ENCODE measurements at places on chromosomes 7 and 10.

- no peak for ATAC-seq
Measured at GRCh38 chr7:47591655-47592572, 10.0 kb upstream of the TNS3 start.

- no peak for ATAC-seq
Measured at GRCh38 chr7:157129200-157129599, 9.5 kb upstream of the UBE3C start.

- ATAC-seq: no peak
Measured at GRCh38 chr7:135690566-135690965, 28.3 kb downstream of the STMP1 start.

DNA sequence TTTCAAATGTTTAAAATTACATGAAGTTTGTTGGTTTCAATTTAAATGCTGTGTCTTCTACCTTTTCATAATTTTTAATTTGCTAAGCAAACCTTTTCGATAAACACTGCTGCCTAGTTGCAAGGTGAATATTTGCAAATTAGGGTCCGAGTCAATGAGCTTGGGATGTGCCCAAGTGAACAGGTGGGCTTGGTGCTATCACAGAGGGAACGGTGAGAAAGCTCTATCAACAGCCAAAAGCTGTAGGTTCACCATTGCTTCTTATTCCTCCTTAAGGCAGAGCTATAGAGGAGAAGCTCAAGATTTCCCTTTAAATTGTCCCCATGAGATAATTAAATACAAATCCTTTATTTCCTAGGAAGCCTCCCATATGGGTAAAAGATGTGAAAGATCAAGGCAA is 245.3 kb upstream of the CELF2 start:
- no peak for ATAC-seq

DNA sequence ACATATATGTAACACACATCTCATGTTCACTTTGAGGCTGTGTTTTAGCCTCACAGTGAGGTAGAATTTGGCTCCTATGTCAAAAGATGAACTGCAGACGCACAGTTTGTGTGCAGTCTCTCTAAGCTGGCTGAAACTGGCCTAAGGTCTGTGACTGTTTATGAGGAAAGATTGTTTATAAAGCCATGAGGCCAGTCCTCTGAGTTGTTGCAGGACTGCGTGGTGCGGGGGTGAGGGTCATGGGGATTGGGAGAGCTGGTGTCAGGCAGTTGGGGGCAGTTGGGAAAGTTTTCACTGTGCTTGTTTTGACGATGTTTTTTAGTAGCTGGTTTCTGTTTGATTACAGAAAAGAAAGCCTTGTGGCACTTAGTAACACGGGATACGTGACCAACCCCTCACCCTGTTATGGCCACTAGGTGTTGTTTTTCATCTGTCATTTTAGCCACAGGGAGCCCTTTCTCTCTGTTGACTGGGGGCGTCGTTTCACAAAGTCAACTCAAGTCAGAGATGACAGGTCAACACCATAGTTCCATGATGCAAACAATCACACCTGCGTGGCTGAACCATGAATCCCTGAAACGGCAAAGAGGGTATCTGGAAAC is 310.9 kb downstream of the CCDC3 start:
- ATAC-seq: peak; percentile 90

DNA sequence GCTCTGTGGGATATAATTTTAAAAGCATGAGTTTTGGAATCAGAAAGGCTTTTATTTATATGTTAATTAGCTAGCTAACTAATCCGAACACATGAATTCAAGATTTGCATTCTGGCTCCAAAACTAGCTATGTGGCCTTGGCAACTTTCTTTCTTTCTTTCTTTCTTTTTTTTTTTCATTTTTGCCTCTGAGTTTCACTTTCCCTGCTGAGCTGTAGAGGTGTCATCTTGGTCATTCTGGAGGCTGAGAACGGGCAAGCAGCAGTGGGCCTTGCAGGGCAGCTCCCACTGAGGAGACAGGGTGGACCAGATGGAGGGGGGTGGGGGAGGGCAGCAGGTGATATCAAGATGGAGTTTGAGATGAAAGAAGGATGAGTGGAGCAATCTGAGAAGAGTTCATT is 24.8 kb upstream of the SFMBT2 start:
- no peak for ATAC-seq

DNA sequence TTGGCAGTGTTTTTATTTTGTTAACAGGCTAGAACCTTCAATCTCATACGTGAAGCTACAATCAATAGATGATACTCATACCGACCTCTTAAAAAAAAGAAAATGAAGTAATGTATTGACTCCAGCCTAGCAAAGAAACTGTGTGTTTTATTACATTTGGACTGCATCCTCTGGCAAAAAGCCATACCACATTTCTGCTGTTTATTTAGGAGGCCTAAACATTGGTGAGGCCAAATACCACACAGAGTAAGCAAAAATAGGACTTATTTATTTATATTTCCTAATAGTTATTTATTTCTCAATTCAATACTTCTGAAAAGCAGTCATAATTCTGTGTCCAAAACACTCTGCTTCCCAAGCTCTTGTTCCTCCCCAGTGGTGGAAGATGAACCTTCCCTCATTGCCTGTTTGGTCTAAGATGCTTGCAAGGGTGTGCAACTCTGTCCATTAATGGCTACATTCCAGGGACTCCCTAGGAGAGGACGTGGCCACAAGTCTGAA is 398.8 kb upstream of the KLF6 start:
- no peak for ATAC-seq

- peak; percentile 54 for ATAC-seq
Measured at GRCh38 chr7:111090846-111091245, at the start of gene LRRN3. LRRN3 (plus strand) TSS chr7:111091127; CDS start chr7:111122773, 31,646 bp downstream.

DNA sequence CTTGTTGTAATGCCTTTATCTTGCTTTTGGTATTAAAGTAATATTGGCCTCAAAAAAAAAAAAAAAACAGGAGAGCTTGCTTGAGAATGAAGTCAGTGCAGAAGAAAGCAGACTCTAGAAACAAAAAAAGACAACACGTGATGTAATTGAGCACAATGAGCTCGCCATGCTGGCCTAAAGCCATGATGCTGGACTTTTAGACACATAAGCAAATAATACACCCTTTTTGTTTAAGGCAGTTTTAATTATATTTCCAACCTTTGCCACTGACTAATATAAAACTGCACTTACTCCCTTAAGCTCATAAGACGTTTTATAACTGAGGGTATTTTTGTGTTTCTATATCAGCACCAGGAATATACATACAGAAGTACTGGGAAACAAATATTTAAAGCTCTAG is 798.3 kb downstream of the KCNMA1 start:
- no peak for ATAC-seq

DNA sequence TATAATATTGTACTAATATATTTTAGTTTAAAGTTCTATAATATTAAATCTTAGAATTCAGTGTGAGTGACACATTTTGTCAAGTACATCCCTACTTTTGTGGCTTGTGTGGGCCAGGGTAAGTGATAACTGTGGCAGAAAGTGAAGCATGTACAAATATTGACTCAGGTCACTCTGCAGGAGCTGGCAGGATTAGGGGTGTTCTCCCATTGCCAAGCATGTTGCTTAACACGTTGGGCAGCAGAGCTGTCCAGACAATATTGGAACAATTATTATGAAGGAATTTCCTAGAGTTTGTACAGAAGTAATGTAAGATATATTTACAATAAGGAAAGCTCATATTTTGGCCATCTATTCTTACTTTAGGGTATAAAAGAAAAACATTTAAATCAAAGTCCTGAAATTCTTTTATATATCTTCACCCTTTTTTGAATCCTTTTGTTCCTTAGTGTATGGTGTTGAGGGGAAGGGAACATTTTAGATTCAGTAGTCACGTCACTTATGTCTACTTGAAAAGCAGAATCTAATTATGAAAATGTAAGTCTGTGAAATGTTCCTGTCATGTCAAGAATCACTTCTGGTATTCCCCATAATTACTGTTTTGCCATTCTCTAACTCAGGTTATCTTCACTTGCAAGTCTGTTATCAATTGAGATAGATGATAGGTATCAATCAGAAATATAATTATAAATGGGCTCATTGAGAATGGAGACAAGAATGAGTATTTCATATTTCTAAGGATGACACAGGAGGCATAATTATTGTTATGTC is 4.0 kb downstream of the HDAC9 start:
- no peak for ATAC-seq

GRCh38 chr10:48364659-48365405 is 58.4 kb downstream of the MAPK8 start:
- no peak for ATAC-seq

DNA sequence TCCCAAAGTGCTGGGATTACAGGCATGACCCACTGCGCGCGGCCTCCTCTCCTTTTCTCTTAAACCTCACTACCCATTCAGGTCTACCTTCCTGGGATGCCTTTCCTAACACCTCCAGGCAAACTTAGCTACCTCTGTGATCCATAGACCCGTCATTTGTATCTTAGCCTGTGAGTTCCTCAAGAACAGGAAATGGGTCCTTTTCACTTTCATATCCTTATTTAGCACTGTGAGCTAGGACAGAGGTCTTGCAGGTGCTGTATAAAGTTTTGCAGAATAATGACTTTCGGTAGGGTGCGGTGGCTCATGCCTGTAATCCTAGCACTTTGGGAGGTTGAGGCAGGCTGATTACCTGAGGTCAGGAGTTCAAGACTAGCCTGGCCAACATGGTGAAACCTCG is 215.7 kb downstream of the RELN start:
- ATAC-seq: no peak

DNA sequence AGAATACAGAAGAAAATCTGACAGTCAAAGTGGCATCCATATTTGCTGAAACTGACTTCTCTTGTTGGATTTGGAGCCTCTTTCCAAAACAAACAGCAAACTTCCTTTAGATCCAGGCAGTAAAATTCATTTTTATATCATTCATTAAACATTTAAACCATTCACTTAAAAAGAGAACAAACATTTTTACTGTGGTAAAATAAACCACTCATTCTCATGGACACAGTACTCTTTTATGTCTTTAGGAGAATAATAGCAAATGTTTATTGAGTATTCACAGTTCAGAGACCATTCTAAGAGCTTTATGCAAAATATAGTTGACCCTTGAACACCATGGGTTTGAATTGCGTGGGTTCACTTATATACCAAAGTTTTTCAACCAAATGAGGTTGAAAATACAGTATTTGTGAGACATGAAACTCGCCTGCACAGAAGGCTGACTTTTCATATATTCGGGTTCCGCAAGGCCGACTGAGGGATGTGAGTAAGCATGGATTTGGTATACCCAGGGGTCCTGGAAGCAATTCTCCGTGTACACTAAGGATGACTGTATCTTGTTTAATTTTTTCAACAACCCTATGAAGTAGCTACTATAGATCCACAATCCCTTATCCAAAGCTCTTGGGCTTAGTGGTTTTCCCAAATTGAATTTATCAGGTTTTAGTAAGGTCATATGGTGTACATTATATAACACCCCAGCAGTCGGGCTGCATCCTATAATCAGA is 49.1 kb downstream of the ATXN7L1 start:
- no peak for ATAC-seq

DNA sequence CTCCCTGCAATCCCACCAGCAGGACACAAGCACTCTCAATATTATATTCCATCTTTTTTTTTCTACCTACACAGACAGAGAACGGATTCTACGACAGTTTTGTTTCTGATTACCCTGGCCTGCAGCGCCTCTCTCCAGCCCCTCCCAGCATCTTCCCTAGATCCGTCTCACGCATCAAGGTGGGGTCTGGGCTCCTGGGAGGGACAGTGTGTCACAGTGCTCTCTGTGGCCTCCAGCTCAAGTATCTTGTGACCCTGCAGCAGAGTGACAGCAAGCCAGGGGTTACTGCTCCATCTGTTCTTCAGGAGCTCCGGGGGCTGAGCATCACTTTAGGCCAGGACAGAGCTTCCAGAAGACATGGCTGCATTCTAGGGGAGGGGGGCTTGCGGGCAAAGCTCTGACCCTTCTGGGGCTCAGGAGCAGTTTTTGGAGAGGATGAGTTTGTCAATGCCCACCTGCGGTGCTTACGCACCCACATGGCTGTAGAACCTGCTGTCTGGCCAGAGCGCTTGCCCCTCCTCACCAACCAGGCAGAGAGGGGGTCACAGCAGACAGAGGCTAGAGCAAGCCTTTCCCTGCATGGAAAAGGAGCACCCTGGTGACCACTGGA is 22.6 kb downstream of the MYO1G start:
- no peak for ATAC-seq

- no peak for ATAC-seq
Measured at GRCh38 chr10:27620430-27621397, 116.6 kb downstream of the RAB18 start.

DNA sequence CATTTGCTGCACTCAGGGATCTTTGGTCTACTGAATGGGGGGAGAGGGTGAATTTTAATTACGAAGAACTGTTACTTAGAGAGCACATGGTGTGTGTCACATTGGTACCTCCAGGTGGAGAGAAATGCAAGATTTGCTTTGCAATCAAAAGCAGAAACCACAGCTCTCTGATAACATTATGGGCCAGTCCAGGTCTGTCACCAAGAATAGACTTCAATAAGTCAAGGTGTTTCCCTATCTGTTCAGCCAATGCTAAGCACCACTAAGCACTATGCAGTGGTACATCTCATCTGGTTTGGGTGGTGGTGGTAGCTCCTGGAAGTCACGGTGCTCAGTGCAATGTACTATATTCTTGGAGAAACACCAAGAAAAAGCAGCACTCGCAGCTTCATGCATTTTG is 119.6 kb upstream of the AFAP1L2 start:
- no peak for ATAC-seq

- no peak for ATAC-seq
Measured at GRCh38 chr10:69858201-69858600, 56.5 kb downstream of the COL13A1 start.

GRCh38 chr10:34181553-34182300 is 633.4 kb downstream of the PARD3 start:
- ATAC-seq: no peak

GRCh38 chr10:86759073-86759672 is 2.8 kb downstream of the BMPR1A start:
- ATAC-seq: no peak

DNA sequence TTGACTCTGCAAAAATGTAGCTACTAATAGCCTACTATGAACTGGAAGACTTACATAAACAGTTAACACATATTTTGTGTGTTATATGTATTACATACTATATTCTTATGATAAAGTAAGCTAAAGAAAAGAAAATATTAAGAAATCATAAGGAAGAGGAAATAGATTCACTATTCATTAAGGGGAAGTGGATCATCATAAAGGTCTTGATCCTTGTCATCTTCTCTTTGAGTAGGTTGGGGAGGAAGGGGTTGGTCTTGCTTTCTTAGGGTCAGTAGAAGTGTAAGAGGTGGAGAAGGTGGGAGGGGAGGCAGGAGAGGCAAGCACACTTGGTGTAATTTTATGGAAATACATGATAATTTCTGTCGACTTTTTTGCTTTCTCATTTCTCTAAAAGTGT is 81.3 kb downstream of the NAMPT start:
- ATAC-seq: no peak

GRCh38 chr7:116353647-116354046 is 143.3 kb downstream of the TES start:
- ATAC-seq: no peak

GRCh38 chr7:409339-410281 is 110.0 kb downstream of the PDGFA start:
- no peak for ATAC-seq

- peak; percentile 9 for ATAC-seq
Measured at GRCh38 chr10:123445261-123445775, 220.8 kb upstream of the GPR26 start.

DNA sequence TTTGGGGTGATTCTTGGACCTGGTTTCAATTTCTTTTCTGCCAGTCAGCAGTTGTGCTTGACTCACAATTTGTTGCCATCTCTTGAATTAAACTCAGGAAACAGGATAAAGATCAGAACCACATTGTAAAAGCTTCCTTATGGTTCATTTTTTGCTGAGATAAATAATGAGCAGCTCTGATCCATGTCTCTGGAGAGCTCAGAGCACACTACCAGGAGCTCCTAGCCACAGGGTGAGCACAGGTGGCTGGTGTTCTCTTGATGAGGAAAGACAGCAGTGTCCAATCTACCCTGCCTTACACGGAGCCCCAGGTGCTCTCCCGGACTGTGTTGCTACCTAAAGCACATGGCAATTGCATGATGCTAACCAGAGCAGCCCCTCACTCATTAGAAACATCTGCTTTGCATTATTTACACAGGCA is 17.2 kb upstream of the FAM170B start:
- no peak for ATAC-seq
